Vein endothelial cell (primary cell): ENCODE measurements at places on chromosomes 3 and 15. TPM values are rescaled to one million over a fixed set of nuclear protein-coding genes. Genes with fewer than 3 reads are reported as not detected.

Gene SETD2
- total RNA-seq: 37.2 and 40.5 TPM in 2 replicates

Gene GCSAM
- total RNA-seq: not detected in 2 replicates

Gene MESP2
- total RNA-seq: 0.19 TPM in 1 of 2 replicates, not detected in the other

Gene IL5RA
- not detected in 2 replicates for total RNA-seq

Gene GCHFR
- 14.7 and 18.3 TPM in 2 replicates for total RNA-seq

Gene DBR1
- total RNA-seq: 13.7 and 15.0 TPM in 2 replicates

Gene SLC30A4
- total RNA-seq: 5.9 and 6.4 TPM in 2 replicates
